ENCODE measurements at places on chromosomes 5 and 9.

DNA sequence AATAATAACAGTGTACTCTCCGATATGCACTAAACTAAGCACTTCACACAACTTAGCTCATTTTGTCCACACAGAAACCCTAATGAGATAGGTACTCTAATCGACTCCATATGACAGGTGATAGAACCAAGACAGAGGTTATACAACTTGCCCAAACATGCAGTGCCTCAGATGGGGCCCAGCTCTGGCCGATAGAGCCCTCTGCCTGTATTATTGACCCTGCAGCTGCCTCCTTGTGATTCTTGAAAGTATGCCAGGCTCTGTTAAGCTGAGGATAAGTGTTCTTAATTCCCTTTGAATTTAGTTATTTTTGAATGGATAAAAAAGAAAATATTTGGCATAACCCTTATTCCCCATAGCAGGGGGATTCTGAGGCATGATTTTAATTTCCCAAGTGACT lies 78.5 kb downstream of the HMHB1 start:
- peak; percentile 32 for DNase-seq

DNA sequence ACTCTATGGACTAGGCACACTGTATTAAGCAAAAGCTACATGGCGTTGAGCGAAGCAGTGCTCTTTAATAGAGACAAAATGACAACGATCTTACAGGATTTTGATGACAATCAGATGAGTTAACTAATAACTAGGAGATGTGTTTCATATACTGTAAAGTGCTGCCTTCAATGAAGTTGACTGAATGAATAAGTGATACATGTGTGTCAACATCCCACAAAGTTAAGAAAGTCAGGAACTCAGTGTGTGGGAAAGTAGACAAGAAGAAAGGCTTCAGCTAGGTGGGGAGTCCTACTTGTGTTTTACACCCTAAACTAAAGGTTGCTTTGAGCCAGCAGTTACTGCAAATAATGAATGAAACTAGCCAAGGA lies 79.6 kb downstream of the PAPPA start:
- no peak for DNase-seq

- no peak for DNase-seq
These were observed 407.7 kb downstream of the PDE4D start for GRCh38 chr5:59485629-59486439.

DNA sequence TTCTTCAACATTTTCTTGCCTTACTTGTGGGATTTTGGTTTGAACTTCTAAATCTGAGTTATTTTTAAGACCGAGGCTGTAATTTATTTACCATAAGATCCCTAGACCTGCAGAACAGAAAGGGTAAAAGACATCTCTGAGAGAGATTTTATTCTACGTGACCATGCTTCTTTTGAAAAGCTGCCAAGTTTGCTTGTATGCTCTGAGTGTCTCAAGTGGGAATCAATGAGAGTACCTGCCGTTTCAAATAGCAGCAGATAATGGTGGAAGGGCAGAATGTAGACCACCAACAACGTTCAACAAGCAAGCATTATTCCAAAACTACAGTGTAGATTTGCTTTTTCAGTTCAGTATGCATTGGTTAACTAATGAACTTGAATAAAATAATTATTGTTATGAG lies 108.6 kb upstream of the MINAR2 start:
- DNase-seq = peak; percentile 11

- no peak for DNase-seq
These were observed 263.3 kb downstream of the ICE1 start for GRCh38 chr5:5685737-5686136.

DNA sequence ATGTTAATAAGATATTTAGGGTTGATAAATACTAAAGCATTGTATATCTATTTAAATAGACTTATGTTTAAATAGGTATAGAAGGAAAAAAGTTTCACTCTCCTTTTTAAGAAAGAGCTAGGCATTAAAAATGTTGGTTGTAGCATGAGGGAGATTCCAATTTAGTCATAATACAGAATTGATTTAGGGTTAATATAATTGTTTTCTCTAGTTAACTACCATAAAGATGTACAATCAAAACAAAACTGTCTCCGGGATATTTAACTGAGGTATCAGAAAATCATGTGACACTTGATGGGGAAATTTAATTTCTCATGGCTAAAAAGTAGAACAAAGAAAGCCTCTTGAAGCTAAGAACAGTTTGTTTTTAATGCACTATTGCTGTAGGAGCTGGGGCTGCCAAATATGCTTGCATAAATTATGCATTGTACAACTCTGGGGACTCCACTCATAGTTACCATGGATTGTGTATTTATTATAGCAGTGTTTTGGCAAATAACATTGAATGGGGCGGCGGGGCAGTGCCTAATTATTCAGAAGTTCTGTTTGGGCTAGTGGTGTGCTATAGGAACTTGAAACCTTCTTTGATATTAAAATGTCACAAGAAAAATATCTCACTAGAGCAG lies 44.2 kb downstream of the SMC2 start:
- no peak for DNase-seq

DNA sequence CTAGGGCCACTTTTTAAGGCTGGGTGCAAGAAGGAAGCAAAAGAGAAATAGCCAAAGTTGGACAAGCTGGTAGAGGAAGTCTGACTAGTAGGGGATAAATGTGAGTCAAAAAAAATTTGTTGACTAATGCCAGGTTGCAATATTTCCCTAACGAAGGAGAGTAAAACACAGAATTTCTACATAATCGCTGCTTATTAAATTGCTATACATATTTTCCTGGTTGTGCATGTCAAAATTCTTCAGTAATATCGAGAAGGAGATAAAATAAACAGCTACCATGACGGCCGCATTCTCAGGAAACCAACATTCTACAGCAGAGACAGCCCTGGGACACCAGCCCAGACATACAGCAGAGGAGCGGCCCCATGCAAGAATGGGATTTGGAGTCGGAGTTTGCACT lies 148.3 kb downstream of the ESM1 start:
- no peak for DNase-seq

DNA sequence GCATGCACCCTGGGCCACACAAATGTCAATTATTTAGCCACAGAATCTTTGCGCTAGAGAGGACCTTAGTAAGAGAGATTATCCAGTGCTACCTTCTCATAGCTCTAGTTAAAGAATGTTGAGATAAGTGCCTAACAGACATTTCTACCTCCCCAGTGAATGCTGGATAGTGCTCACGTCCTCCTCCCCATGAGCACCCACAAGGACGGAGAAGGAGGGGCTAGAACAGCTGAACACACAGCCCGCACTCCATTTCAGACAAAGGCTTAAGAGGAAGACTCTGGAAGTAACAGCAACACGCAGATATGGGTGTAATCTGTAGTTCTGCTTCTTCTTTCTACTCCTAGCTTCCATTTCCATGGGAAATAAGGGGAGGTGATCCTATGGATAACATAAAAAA lies 120.5 kb downstream of the FEM1C start:
- no peak for DNase-seq
